ENCODE measurements at places on chromosomes 4 and X.

DNA sequence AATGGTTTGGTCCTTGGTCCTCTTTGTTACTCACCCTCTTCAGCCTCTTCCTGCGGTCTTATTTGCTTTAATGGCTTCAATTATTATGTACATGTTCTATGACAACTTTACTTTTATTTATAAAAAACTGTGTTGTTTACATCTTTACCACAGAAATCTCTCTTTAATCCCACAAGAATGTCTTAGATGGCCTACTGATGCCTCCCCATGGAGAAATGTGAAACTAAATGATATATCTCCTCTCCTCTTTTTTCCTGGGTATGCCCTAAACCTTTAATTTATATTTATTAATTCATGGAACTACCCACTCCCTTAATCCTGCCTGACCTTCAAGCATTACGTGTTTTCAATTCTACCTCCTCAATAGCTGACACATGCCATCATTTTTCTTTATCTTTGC, 573.2 kb downstream of the CENPC start:
- no peak for DNase-seq

DNA sequence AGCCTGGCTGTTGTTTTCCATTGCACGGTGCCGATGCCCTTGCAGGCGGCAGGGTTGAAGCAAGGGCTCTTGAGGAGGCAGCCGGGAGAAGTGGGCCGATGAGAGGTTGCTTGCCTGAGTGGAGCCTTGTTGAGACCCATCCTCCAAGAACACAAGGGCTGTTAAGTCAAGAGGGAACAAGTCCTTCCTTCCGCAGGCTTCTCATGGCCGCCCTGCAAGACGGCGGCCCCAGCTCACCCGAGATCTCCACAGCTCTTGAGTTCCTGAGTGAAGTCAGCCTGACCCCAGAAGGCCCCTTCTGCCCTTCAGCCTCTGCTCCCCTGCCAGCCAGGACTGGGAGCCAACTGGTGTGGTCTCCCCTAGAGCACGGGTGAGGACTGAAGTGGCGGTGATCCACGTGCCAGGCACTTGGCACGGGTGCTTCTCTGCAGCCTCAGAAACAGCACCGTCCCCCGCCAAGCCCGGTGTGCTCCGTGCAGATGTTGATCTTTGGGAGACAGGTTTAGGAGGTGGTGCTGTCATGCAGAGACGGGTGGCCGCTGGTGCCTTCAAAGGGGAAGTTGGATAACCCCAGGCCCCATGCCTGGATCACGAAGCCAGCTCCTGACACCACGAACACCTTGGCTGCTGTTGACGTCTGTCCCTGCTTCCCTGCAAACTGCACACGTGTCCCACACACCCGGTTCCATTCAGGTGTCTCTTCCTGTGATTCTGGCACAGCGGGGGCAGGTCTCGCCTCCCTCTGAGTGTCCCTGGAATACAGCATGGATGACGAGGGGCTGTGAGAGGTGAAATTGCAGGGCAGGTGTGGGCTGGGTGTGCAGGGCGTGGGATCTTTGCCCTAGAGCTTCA, 164.4 kb upstream of the PSAPL1 start:
- DNase-seq: no peak

- DNase-seq: no peak
Measured at GRCh38 chr4:65502131-65502701, 168.1 kb downstream of the EPHA5 start.

GRCh38 chr4:134499074-134499473, 297.5 kb upstream of the PABPC4L start:
- DNase-seq: no peak

DNA sequence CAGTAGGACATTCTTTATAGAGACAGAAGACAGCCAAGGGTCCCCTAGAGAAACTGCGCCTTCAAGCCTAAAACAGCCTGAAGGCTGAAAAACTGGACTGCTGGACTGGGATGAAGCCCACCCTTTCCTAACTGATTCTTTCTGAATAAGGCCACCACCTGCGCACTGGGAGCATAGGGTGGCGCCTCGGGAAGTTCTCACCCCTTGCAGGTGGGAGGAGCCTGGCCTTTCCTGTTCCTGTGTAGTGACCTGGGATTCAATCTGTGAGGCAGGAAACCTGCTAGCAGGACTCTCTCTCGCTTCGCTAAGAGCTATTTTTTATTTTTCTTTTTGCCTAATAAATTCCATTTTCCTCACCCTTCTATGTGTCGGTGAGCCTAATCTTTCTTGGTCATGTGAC, 61.8 kb upstream of the KLHL13 start:
- no peak for DNase-seq

GRCh38 chr4:185457136-185457535, 14.4 kb downstream of the CCDC110 start:
- peak; percentile 23 for DNase-seq

- DNase-seq: no peak
Measured at GRCh38 chrX:129632443-129632842, 22.3 kb downstream of the APLN start.

GRCh38 chr4:164373021-164373420, 380.9 kb upstream of the SMIM31 start:
- DNase-seq: no peak

GRCh38 chrX:39600222-39600621, 497.5 kb downstream of the BCOR start:
- DNase-seq: no peak

DNA sequence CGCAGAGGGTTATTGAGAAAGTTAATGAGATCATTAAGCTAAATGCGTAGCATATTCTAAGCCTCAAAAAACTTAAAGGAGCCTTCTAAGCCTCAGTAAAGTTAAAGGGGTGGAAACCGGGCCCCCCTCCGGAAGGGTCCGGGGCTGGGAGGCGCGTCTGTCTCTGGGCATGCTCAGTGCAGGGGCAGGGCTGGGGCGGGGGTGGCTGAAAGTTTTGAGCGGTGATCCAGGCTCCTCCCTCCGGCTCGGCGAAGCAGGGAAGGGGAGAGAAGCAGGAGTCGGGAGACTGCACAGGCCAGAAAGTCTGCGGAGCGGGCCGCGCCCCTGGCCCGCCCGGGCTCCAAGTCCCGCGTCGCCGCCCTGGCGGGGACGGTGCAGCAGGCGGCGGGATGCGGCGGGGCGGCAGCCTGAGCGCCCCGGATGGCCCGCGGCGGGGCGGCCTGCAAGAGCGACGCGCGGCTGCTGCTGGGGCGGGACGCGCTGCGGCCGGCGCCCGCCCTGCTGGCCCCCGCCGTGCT, at the start of gene EVC:
Gene EVC (plus strand): TSS at position 241 of the 518 bp plus-strand sequence. CDS start 180 bp downstream, at position 421.
- peak; percentile 85 for DNase-seq

DNA sequence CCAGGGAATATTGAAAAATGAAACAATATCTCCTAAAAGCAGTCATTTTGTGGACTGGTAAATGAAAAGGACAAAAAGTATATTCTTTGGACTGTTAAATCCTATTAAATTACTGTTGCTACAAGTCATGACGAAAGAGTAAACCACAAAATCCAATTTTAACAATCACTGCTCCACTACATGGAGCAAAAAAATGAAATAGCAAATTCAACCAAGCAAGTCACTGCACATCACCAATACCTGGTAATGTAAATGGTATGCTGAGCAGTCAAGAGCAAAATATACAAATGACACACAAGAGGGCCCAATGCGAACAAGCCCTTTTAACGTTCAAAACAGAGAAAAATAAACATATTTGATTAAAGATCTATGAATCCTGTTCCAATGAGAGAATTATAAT, 126.2 kb downstream of the KLHL13 start:
- no peak for DNase-seq

- no peak for DNase-seq
Measured at GRCh38 chr4:107376293-107376692, 340.2 kb upstream of the DKK2 start.

DNA sequence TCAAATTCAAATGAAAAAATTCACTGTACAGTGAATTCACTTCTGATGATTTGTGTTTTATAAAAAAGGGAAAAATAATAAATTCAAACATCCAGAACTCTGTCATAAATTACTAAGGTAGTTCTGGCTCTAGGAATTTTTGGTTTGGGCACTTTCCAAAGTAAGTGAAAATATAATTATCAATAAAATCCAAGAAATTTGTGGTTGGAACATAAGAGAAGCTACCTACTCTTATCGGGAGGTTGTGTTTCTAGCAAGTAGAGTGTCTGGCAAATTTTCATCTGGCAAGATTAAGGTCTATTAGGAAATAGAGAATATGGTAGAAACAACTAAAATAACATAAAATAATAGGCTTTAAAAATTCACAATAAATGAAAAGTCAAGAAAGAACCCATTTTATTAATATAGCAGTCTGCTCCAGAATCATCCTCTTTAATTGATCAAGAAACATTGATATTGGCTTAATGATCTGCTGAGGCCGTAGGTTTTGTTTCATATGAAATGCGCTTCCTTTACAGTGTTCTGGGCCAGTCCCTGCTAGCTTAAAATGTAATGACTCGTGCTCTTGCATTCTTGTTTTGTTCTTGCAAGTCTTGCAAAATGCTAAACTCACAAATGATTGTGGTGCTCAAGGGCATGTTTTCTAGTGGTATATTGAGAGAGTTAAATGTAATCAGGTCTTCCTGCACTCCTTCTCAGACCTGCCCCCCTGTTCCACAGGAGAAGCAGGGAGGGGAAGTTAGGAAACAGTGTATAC, 331.4 kb downstream of the RAPGEF2 start:
- DNase-seq: no peak

GRCh38 chr4:88015659-88016295, 8.3 kb downstream of the PKD2 start:
- DNase-seq: no peak

DNA sequence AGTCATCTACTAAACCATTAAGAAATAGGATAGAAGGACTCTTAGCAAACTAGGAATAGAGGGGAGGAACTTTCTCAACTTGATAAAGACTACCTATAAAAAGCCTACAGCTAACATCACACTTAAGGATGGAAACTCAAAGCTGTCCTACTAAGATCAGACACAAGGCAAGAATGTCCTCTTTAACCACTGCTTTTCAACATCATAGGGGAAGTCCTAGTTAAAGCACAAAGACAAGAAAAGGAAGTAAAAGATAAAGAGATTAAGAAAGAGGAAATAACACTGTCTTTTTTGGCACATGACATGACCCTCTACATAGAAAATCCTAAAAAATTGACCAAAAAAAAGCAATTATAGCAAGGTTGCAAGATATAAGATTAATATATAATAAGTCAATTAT, 136.6 kb downstream of the FBXW7 start:
- no peak for DNase-seq

DNA sequence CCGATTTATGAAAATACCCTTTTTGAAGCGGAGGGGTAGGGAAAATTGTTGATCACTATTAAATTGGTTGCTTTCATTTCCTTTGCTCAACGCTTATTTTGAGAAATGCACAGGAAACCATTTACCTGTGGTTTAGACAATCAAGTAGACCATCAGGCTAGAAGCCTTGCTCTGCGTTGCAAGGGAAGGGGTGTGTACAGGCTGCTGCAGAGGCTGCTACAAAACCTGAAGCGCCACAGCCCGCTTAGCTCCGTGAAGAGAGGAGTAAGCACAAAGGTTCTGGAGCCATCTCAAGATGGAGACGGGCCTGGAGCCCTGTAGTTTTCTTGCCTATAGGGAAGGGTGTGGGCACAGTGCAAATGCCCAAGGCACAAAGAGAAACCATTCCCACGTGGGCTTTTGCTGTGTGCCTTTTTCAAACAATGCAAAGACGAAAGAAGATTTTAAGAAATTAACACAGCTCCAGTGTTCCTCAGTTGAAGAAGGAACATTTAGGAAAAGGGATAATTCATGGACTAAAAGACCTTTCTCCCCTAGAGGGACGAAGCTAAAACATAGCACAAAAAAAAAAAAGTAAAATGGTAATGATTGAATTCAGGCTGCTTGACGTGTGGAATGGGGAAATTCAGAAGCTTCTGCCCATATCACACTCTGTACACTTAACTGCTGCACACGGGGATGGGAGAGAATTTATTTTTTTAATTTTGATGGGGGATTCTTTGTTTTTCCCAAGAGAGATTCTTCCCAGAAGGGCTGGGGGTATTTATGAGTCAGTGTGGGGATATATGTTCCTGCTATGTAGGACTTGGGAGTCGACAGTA, 3.5 kb downstream of the TMSB4X start:
- peak; percentile 75 for DNase-seq

DNA sequence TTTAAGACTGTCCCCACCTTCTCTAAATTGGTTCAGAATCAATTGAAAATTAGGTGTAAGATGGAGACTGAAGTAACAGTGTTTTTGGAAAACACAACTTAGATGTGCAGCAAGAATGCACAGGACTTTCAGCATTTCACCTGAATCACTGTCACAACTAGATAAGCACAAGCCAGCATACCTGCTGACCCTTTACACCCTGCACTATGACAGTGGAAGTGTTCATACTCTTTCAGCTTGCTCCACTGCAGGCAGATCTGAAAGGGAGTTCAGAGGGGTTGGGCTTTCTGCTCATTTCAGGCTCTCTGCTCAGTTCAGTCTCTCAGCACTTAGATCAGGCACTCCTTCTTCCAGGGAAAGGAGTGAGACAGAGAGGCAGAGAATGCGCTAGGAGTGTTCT, 22.8 kb downstream of the DCUN1D4 start:
- no peak for DNase-seq

DNA sequence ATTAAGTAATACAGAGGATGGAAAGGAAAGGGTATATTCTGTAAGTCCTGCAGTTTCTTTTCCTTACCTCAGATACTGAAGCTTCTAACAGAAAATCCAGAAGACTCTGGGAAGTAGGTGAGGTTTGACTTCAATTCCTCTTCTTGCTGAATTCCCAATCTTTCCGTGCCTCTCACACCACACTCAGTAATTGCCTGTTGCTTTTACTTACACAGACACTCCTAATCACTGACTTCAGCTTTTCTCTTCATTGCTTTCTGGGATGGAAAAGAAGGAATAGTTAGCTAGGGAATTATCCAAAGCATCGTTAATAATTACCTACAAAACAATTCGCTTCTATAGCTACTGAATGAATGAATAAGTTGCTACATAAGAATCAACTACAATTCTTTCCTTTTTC, 163.6 kb downstream of the FBXO8 start:
- peak; percentile 6 for DNase-seq

GRCh38 chr4:165222651-165222994, 15.3 kb downstream of the KLHL2 start:
- DNase-seq: no peak

GRCh38 chrX:149456476-149457245, 48.4 kb downstream of the IDS start:
- DNase-seq: no peak

- DNase-seq: no peak
Measured at GRCh38 chrX:120316587-120317283, 5.5 kb upstream of the TMEM255A start.

- DNase-seq: no peak
Measured at GRCh38 chr4:61231421-61231820, 31.3 kb downstream of the ADGRL3 start.

- DNase-seq: no peak
Measured at GRCh38 chr4:145907812-145908211, 30.8 kb downstream of the ZNF827 start.

GRCh38 chr4:119873794-119874325, 192.8 kb downstream of the MAD2L1 start:
- DNase-seq: no peak

GRCh38 chr4:45100956-45101818, 374.8 kb upstream of the GNPDA2 start:
- DNase-seq: no peak

- no peak for DNase-seq
Measured at GRCh38 chrX:148499638-148500422, 587 bp upstream of the AFF2 start.
